Suprapubic skin (tissue), 4 donors: ENCODE measurements at places on chromosomes 1 and 21. TPM values are rescaled to one million over a fixed set of nuclear protein-coding genes. Genes with fewer than 3 reads are reported as not detected.
A peak's percentile ranks its signal among the peaks of the same experiment; 100 is the strongest.

- H3K36me3 ChIP-seq, result peaks cover 2% of the 10 kb centered on the region
- H3K27ac ChIP-seq, result peak within 1 kb of the TSS; percentile 41
- H3K4me1 ChIP-seq, result peaks cover 49% of the 10 kb centered on the region
- H3K4me3 ChIP-seq, result peak within 1 kb of the TSS; percentile 90
These were observed at the start of gene SHISA4 for GRCh38 chr1:201888282-201889089. Gene SHISA4 (plus strand): TSS chr1:201888898. CDS start chr1:201888995, 97 bp downstream.

C1orf21 gene
- total RNA-seq, result 95.7 TPM

- no peaks in the 10 kb centered on the region for H3K36me3 ChIP-seq
- no peak overlapping the region for H3K4me3 ChIP-seq
- no peak for DNase-seq
- H3K4me1 ChIP-seq, result no peaks in the 10 kb centered on the region
These were observed 107.2 kb downstream of the SIM2 start for GRCh38 chr21:36806103-36806502.

- H3K4me3 ChIP-seq, result no peak overlapping the region
- H3K27me3 ChIP-seq, result no peaks in the 10 kb centered on the region
- no peaks in the 10 kb centered on the region for H3K36me3 ChIP-seq
- no peak overlapping the region for H3K27ac ChIP-seq
- peaks cover 81% of the 10 kb centered on the region for H3K4me1 ChIP-seq
These were observed 44.4 kb downstream of the ATP2B4 start for GRCh38 chr1:203671047-203671446.

B3GALT5 gene
- 4.5 TPM for total RNA-seq

DNA sequence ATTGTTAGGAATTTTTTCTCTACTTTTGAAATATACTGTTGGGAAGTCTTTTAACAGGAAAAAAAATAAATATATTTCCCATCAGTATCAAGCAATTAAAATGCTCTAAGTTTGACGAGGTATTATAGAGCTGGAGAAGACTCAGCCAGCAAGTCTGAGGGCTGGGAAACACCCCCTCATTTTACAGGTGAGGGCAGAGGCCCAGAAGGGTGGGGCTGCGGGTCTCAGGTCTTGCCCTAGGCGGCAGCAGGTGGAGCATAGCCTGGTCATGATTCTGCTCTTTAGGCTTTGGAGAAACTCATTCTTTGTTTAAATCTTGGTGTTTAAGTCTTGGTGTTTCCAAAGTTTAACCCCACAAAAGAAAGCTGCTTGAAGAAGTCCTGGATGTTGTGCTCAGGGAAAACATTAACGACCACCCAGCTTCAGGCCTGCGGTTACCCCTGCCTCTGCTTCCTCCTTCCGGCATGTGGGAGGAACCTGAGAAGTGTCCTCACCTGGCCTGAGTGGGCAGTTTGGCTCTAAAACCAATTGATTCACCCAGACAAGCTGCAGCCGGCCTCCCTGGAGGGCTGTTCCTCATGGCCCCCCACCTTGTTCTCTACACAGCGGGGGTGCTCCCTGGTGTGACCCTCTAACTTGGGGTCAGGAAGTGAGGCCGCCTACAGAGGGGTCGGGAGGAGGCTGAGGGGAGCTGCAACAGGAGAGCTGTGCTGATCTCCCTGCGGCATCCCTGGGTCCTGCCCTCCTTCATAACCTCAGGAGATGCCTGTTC is 41.7 kb downstream of the OLFML2B start:
- H3K4me3 ChIP-seq, result no peak overlapping the region
- H3K27me3 ChIP-seq, result no peaks in the 10 kb centered on the region
- H3K4me1 ChIP-seq, result peaks cover 19% of the 10 kb centered on the region
- DNase-seq, result no peak
- peaks cover 9% of the 10 kb centered on the region for H3K36me3 ChIP-seq

U2AF1 gene
- 38.8 TPM for total RNA-seq

AK5 gene
- not detected for total RNA-seq

CDA gene
- total RNA-seq, result 13.1 TPM

GRCh38 chr1:218255090-218255489 is 30.0 kb upstream of the RRP15 start:
- peaks cover 3% of the 10 kb centered on the region for H3K27me3 ChIP-seq
- H3K4me3 ChIP-seq, result no peak overlapping the region
- no peak for DNase-seq
- no peak overlapping the region for H3K27ac ChIP-seq
- H3K4me1 ChIP-seq, result no peaks in the 10 kb centered on the region
- H3K36me3 ChIP-seq, result no peaks in the 10 kb centered on the region

BNIPL gene
- 196 TPM for total RNA-seq

DNA sequence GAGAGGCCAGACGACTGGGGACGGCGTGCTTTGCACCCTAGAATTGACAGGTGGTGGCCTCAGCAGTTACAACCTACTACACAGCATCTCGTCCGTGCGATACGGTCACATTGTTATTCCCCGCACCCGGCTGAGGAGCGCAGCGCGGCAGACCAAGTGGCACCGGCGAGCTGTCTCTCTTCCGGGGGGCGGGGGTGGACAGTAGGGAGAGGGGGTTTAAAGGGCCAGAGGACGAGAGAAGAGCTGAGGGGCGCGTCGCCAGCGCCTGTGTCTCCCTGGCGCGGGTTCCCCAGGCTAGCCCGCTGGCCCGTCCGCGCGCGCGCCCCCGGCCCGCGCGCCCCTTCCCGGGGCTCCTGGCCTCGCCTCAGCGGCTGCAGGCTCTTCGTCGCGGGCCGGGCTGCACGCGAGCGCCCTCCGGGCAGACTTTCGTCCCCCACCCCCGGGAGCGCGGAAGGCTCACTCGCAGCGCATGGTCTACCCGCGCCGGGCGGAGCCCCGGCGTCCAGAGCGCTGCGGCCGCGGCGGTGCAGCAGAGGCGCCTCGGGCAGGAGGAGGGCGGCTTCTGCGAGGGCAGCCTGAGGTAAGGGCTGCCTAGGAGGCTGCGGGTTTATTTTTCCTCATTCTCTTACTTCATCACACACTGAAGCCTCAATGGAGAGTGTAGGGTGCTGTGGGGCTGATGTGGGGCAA is at the start of gene PDE4B:
PDE4B (plus strand) TSS at position 227 of the 690 bp plus-strand sequence.
- no peak within 1 kb of the TSS for H3K27ac ChIP-seq
- H3K4me3 ChIP-seq, result peak within 1 kb of the TSS; percentile 39
- peaks cover 14% of the 10 kb centered on the region for H3K4me1 ChIP-seq
- DNase-seq, result peak; percentile 59
- H3K27me3 ChIP-seq, result peaks cover 45% of the 10 kb centered on the region
- H3K36me3 ChIP-seq, result no peaks in the 10 kb centered on the region

MARK1 gene
- total RNA-seq, result 2.9 TPM

GRCh38 chr1:162368451-162368850 is 8.2 kb downstream of the SPATA46 start:
- no peak overlapping the region for H3K27ac ChIP-seq
- no peak overlapping the region for H3K4me3 ChIP-seq
- H3K4me1 ChIP-seq, result peaks cover 17% of the 10 kb centered on the region

- no peaks in the 10 kb centered on the region for H3K4me1 ChIP-seq
- DNase-seq, result no peak
- no peak overlapping the region for H3K4me3 ChIP-seq
- H3K36me3 ChIP-seq, result no peaks in the 10 kb centered on the region
- no peaks in the 10 kb centered on the region for H3K27me3 ChIP-seq
These were observed 279.4 kb downstream of the RGS7 start for GRCh38 chr1:241077386-241078147.

- no peaks in the 10 kb centered on the region for H3K36me3 ChIP-seq
- H3K4me1 ChIP-seq, result peaks cover 14% of the 10 kb centered on the region
- H3K27me3 ChIP-seq, result no peaks in the 10 kb centered on the region
- H3K27ac ChIP-seq, result no peak overlapping the region
- no peak for DNase-seq
These were observed 34.7 kb downstream of the LRP8 start for GRCh38 chr1:53293123-53293522.

DNA sequence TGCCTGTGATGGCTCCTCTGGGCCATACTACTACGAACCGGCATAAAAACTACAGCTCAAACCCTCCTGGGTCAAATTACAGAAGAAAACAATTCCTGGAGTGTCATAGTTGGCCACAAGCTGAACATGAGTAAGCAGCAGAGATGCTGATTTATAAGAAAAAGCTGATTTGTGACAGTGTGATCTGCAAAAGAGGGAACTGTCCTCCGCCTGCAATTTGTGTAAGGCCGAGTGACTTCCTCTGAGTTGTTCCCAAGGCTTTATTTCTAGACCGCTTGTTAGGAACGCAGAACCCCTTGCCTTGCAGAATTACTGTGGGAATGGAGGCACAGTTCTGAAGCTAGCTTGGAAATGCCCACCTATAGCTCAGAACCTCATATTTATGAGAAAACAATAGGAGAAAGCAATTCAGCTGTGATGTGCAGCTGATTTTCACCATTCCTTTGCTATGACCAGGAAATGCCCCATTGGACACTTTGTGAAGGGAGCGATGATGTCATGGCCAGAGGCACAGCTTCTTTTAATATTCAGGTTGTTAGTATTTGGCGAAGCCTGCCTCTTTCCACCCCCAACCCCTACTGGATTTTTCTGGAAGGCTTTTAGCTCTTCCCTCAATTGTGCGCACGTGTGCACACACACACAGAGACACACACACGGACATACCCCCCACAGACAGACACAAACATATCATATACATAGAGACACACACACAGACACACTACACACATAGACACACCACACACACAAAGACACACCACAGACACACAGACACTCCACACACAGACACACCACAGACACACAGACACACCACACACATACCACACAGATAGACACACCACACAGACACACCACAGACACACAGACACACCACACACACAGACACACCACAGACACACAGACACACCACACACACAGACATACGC is 47.6 kb downstream of the IER5 start:
- H3K4me1 ChIP-seq, result peaks cover 36% of the 10 kb centered on the region
- no peak for DNase-seq
- no peaks in the 10 kb centered on the region for H3K27me3 ChIP-seq
- H3K27ac ChIP-seq, result peak overlapping the region; percentile 56
- H3K36me3 ChIP-seq, result no peaks in the 10 kb centered on the region

OVAAL gene
- total RNA-seq, result not detected

DNA sequence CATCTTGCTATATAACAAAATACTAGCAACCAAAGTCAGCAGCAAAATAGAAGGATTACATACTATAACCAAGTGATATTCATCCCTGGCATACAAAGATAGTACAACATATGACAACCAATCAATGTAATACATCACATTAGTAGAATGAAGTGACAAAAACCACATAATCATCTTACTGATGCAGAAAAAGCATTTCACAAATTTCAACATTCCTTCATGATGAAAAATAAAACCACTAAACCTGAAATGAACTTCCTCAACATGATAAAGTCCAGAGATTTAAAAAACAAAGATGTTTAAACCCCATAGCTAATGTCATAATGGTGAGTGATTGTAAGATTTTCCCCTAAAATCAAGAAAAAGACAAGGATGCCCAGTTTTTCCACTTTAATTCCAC is 18.6 kb downstream of the RO60 start:
- no peak overlapping the region for H3K27ac ChIP-seq
- no peaks in the 10 kb centered on the region for H3K4me1 ChIP-seq
- H3K4me3 ChIP-seq, result no peak overlapping the region
- peaks cover 54% of the 10 kb centered on the region for H3K36me3 ChIP-seq

DNA sequence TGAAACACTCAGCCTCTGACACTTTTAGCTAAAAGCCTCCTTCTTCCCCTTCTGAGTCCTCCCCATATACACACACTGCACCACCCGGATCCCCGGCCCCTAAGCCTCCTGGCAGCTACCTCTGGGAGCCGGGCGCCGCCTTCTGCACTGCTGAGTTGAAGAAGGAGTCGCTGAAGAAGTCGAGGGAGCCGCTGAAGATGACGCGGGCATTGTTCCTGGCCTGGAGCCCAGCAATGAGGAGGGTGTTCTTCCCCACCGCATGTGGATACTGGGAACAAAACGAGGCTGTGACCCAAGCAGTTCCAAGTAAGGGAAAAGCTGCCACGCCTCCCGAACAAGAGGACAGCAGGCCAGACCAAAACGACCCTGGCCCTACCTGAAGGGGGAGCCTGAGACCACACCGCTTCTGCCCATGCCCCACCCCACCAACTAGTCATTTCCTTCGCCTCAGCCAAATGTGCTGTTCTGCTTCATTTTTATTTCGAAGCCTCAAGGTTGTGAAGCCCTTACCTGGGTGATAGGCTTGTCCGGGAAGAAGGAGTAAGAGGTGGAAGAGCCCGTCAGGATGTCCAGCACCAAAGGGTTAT is 7.0 kb downstream of the DDOST start:
- DNase-seq, result no peak
- peaks cover 3% of the 10 kb centered on the region for H3K4me1 ChIP-seq
- H3K4me3 ChIP-seq, result no peak overlapping the region
- no peaks in the 10 kb centered on the region for H3K27me3 ChIP-seq
- no peak overlapping the region for H3K27ac ChIP-seq

DNA sequence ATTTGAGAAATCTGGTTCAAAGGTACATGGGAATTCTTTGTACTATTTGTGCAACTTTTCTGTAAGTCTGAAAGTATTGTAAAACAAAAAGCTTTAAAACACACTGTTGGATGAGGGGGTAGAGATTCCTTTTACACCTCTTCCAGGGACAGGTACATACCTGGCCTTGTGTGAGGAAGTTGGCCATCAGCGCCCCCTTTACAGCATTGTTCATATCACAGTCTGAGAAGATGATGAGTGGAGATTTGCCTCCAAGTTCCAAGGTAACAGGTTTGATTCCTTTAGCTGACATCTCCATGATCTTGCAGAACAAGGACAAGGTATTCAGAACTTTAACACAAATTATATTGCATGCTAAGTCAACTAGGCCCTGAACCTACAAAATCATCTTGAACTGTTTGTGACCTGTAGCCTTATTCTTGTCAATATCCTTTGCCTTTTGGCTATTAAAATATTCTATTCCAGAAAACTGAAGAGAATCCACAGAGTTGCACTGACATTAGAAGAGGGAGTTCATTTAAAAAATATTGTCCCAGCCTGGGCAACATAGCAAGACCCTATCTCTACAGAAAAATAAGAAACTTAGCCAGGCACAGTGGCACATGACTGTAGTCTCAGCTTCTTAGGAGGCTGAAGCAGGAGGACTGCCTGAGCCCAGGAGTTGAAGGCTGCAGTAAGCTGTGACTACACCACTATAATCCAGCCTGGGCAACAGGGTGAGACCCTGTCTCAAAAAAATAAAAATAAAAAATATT is 18.9 kb downstream of the ALDH9A1 start:
- no peak overlapping the region for H3K27ac ChIP-seq
- H3K27me3 ChIP-seq, result no peaks in the 10 kb centered on the region

GRCh38 chr1:2445162-2445822 is 30.8 kb upstream of the PLCH2 start:
- no peak for DNase-seq
- H3K4me3 ChIP-seq, result no peak overlapping the region

- no peaks in the 10 kb centered on the region for H3K36me3 ChIP-seq
- no peak overlapping the region for H3K27ac ChIP-seq
- H3K27me3 ChIP-seq, result no peaks in the 10 kb centered on the region
These were observed 16.8 kb upstream of the JAK1 start for GRCh38 chr1:64983110-64983509.

DNA sequence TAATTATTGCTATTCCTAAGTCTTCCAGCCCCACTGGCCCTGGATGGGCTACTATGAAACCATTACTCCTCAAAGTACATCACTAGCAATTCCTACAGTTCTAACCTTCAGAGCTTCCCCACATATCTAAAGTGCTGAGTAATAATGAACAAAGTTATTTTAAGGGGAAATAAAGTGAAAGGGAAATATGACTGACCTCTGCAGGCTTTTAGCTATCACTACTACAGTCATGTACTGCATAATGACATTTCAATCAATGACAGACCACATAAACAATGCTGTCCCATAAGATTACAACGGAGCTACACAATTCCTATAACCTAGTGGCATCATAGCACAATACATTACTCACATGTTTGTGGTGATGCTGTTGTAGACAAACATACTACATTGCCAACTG is 32.5 kb upstream of the ASPM start:
- H3K4me3 ChIP-seq, result no peak overlapping the region
- no peak overlapping the region for H3K27ac ChIP-seq
- no peak for DNase-seq
- H3K36me3 ChIP-seq, result peaks cover 50% of the 10 kb centered on the region
- H3K4me1 ChIP-seq, result peaks cover 7% of the 10 kb centered on the region
- no peaks in the 10 kb centered on the region for H3K27me3 ChIP-seq
